ENCODE measurements at places on chromosomes 2 and 18.

DNA sequence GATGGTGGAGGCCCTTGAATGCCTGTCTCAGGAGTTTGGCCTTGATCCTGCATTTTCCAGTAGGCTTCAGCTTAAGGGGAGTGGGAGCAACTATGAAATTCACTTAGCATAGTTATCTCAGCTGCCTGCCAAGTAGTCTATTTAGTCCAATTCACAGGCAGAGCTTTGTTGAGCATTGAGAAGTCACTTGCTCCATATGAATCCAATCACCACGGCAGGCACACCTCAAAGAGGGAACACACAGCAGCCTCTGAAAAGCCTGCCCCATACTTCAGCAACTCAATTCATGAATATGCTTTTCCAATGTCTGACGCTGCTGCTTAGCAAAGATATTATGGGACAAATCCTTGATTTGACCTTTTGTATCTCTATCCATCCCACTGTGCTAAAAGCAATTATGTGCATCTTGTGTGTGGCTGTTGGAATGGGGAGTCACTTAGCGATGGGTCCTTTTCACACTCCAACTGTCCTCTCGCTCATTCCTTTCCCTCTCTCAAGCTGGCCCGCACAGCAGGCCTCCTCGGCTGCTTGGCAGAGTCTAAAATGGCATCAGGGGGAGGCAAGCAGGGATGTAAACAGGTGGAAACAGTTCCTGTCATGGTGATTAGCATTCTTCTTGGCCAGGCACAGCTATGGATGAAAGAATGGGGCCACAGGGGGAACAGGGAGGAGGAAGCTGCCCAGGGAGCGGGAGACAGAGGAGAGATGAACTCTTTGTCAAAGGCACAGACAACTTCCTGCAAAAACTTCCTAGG lies 56.0 kb upstream of the LRPPRC start:
- no peak for DNase-seq

DNA sequence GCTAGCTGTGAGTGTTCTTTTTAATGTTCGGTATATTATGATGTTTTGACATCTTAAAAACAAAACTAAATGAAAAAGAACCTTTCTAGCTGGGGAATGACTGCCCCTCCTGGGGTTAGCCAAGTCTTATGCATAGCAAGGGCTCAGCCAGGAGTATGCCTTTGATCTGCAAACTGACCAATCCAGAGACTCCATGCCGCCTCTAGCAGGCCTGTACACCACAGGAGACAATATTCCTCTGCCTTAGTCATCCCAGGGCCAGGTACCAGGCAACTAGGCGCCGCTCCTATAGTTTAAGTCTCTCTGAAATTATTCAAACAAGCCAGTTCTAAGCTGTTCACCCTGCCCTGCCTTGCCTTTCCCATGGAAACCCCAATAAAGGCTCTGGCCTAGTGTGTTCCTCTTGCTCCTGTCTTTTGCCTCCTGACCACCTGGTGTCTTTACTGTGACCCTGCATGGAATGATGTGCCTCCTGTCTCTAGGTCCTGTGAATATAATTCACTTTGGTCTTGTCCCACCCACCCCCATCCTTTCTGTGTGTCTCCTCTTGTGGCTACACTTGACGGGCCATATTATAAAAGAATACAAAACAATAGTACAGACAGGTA lies 52.0 kb upstream of the CHN1 start:
- no peak for DNase-seq

GRCh38 chr18:27556741-27557140 lies 371.6 kb upstream of the CHST9 start:
- no peak for DNase-seq

DNA sequence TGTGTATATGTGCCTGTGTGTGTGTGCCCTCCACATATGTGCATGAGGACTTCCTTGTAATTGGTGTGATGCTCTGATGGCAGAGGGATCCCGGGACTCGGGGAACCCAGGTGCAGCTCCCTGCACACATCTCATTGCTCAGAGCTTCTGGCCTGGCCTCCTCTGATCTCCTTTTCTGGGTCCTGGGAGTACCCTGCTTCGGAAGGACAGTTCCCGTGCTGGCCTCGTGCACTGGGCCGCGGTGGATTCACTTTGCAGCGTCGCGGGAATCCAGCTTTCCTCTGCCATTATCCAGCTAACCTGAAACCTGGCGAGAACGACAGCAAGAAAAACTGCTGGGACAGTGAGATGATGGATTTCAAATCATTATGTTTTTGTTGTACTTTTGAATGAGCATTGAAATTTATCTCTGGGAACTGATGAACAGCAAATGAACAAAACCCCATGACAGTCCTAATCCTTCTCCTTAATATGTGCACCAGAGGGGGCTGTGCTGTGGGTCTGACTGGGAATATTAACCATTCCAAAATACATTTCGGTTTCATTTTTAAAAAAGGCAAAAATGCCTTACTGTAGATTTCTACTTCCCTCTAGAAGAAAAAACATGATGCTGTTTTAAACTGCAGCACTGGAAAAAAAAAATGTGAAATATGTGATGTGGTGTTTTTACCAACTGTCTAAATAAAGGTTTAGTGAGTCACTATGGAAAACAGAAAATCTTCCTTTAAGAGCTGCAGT lies 78.2 kb downstream of the PTGR3 start:
- DNase-seq = no peak

DNA sequence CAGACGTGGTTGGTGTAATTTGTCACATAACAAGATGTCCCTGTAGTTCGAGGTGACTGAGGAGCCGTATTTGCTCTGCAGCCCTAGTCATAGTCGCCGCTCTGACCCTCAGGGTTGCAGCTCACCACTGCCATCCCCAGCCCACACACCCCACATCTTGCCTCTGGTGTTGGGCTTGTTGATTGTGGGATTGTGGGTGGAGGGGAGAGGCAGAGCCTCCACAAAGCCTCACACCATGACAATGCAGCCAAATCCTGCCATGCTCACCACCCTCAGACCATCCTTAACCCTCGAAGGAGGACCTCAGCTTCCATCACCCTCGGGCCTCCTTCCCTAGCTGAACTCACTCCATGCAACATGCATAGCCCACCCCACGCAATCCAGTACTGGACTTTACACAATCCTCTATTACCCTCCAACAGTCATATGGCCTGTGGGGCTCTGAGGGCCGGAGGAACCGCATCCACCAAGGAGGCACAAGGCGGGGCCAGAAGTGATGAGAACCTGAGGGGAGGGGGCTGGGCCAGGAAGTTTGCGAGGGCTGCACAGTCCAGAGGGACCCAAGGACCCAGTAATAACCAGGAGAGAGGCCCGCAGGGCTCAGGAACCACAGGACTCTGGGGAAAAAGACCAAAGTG lies 11.6 kb downstream of the PKDCC start:
- DNase-seq = no peak

DNA sequence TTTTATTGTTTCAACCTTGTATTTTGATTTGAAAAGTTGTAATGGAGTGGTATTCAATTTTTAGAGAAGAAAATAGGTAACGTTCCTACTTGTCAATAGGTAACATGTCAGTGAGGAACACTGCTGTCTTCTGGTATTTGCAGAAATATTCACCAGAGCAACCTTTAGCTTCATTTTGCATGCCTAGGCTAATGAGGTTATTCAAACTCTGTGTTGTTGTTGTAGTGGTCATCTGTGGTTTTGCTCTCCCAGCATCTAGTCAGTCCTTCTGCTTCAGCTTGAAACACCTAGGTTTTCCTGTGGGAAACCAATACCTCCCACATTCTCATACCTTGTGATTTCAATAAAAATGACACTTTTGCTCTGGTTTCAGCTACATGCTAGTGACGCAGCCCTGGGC lies 98.4 kb downstream of the LYPD6 start:
- DNase-seq = no peak

DNA sequence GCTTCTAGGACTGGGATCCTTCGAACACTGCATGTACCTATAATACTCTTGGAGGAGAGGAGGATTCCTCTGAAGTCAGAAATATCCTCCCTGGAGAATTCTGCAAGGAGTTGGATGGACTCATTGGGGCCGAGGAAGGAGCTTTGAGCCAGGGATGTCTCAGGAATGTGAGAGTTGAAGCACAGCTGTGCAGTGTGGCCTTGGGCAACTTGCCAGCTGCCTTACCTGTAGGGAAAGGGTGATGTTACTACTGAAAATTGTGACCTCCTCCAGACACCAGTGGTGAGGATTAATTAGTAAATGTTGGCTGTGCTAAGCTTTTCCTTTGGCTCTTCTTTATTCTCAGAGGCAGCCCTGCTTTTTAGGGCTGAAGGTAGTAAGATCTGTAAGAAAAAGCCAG lies 41.4 kb downstream of the FMNL2 start:
- no peak for DNase-seq

DNA sequence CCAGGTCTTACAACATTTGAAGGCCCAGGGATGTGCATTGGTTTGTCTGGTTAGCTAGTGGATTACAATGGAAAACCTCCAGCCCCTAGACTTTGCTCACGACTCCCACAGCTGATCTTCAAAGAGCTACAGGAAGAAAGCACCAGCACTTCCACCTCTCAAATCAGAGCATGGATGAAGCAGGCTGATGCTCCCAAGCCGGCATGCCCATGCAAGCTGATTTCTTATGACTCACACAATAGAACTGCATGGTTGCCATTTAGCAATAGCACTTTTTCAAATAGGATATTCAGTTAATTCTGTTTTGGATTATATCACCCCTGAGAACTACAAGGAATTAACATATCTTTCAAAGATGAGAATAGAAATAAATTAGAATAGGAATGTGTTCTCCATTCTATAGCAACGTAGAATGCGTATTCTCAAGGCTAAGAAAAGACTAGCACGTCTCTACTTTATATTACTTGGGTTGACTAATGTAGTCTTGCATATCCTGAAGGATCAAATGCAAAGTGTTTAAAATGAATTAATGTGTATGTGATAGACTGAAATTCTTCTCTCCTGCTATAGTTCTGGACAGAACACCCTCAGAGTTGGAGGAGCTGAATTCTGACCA lies 292.4 kb downstream of the TRIB2 start:
- DNase-seq = no peak

- DNase-seq = no peak
Measured at GRCh38 chr18:79587779-79588635, 91.6 kb upstream of the CTDP1 start.

DNA sequence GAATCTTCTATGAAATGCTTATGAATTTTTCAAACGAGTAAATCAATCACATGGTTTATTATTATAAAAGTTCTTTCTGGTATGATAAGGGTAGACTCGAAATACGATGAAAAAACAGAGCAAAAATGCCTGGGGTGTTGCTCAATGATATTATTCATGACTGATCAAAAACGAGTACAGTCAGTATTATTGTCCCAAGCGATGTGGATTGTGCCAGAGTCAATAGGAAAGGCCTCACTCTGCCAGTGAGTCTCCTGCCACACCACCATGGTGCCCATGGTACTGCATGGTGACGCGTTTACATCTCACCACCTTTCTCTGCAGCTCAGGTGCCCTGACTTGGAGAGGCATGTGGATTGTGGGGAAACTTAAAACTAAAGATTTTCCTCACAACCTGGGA lies 58.5 kb downstream of the KCTD1 start:
- DNase-seq = no peak

GRCh38 chr2:169765523-169765922 lies 31.9 kb downstream of the KLHL23 start:
- no peak for DNase-seq

GRCh38 chr2:46798998-46799698 lies 116.5 kb downstream of the MCFD2 start:
- no peak for DNase-seq

DNA sequence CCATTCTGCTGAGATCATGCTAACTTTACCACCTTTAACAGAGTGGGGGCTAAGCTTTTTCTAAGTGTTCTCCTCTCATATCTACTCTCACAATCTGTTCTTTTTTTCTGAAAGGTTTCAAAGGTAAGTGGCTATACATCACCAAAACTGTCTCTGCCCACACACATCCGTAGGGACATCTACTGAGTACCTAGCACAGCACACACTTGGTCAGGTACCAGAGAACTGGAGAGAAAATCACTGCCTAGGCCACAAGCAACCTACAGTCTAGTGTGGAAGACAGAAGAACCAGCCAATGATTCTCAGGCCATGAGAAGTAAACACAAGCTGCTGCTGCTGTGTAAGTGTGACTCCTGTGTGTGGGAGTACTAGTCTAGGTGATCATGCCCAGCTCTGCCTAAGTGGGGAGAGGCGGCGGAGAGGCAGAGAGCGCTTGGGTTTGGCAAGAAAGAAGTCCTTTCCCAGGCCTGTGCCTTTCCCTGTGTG lies 176.1 kb upstream of the ZFP36L2 start:
- no peak for DNase-seq

DNA sequence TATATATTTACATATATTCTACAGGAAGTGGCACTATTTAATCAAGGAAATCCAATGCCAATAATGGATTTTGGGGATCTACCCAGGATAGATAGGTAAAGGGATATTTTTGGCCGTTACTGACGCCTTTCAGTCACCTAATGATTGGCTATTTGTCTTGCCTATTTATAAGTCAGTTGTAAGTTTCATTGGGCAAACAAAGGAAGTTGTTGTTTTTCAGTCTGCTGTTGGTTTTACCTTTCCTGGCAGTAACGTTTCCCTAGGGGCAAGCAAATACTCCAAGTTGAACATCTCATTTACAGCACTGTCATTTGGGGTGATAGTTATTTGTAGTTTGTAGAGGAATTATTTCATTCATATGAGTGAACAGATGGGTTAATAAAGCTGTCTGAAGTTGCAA lies 17.0 kb upstream of the LANCL1 start:
- DNase-seq = no peak

GRCh38 chr2:26605999-26606846 lies 34.9 kb downstream of the CIB4 start:
- DNase-seq = no peak

DNA sequence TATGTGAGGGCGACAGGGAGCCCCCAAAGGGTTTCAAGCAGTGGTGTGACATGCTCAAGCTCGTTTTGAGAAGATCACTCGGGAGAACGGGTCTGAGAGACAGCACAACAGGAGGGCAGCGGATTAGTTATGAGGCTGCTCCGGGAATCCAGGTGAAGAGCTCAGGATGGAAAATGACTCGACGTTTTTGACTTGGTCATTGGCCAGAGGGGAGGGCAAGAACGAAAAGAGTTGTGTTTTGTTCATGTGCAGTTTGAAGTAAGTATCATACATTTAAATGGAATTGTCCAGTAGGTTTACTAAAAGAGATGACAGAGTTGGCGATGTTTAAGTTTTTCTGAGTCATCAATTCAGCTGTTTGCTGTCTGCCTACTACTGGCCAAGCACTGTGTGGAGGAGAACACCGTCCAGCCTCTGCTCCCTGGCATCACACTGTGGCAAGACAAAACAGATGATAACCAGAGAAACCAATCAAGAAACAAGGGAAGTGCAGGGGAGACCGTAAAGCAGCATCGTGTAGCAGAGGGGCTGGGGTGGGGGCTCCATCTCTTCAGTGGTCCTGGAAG lies 25.3 kb upstream of the ANXA4 start:
- DNase-seq = no peak
